Stimulated activated effector memory CD8-positive, alpha-beta T cell treated with anti-CD3 and anti-CD28 coated beads, Interleukin-12 subunit alpha, Interleukin-12 subunit beta, amount 100 ng/mL, for 72 hours (primary cell): ENCODE measurements at places on chromosomes 5 and 9.

- DNase-seq: no peak
These were observed 21.8 kb upstream of the DENND4C start for GRCh38 chr9:19208653-19209052.

DNA sequence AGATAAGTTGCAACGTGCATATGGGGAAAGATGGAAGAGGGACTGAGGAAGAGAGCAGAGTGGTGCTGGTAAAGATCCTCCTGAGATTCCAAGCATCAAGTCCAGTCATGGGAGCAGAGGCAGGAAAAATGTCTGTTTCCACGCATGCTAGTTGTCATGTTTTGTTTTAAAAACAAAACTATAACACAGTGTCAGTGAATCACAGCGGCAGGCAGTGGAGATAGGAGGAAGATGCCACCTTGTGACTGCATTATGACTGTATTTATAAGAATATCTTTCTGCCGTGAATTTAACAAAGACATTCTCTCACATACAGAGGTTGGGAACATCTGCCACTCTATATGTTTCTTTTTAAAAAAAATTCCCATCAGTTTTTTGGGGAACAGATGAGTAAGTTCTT, 3.7 kb upstream of the SVEP1 start:
- DNase-seq: no peak

DNA sequence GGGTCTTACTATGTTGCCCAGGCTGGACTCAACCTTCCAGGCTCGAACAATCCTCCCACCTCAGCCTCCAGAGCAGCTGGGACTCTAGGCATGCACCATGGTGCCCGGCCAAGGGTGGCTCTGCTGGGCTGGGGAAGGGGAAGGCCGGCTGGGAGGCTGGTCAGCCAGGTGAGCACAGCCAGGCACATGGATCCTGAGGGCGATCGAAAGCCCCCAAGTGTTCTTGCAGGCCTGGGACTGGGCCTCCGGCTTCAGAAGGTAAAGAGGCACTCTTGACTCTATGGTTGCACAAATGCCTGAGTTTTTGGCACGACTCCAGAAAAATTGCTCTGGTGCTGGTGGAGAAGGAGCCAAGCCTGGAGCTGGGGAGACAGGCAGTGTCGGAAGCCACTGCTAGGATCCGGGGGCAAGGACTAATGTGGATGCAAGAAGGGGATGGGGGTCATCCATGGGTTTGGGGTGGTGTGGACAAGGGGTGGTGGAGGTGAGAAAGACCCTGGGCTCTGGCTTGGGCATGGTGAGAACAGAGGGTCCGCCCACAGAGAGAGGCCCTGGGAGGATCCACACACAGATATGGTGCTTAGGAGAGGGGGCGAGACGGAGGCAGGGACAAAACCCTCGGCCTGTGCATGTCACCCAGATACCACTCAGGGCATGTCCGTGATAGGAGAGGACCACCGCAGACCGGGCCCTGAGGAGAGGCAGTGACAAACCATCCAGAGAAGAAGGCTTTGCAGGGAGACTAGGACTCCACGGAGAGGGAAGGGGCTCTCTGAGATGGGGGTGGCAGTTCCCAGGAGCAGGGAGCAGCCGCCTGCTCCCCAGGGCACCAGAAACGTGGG, 51.1 kb upstream of the COL5A1 start:
- no peak for DNase-seq

DNA sequence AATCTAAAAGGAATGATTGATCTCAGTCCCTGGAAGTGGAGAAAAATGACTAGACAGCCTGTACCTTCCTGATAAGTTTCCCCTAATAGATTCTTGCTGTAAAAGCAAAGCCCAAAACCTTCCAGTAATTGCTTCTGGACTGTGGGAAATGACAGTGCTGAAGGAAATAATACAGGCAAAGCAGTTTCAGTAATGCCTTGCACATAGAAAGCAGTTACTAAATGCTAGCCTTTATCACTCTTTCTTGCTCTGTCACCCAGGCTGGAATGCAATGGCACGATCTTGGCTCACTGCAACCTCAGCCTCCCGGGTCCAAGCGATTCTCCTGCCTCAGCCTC, 50.3 kb downstream of the MAP1B start:
- no peak for DNase-seq

- DNase-seq: no peak
These were observed 34.4 kb downstream of the SMC5 start for GRCh38 chr9:70293214-70293613.

DNA sequence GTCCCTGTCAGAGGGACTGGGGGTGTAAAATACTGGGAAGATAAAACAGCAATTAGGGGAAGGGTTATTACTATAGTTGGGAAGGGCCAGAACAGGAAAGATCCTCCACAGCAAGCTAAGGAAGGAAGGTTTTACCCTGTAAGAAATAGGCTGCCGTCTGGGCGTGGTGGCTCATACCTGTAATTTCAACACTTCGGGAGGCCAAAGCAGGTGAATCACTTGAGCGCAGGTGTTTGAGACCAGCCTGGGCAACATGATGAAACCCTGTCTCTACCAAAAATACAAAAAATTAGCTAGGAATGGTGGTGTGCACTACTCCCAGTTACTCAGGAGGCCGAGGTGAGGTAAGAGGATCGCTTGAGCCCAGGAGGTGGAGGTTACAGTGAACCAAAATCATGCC, 165.1 kb upstream of the TLX3 start:
- DNase-seq: no peak

DNA sequence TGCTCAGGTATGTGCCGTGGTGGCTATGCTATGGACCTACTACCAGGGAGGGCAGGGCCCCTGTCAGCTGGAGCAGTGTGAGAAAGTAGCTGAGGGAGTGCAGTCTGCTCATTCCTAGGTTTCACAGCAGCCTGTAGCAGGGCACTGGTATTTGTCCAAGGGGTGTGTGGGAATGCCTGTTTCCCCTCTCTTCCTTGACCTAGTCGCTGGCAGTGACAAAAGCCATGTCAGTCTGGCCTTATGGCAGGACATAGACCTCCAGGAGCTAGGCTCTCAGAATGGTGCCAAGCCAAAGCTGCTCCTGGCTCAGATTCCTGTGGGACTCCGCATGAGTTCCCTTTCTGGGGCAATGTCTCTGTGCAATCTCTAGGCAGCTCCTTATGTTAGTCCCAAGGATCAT, 253.9 kb upstream of the TYRP1 start:
- DNase-seq: no peak

DNA sequence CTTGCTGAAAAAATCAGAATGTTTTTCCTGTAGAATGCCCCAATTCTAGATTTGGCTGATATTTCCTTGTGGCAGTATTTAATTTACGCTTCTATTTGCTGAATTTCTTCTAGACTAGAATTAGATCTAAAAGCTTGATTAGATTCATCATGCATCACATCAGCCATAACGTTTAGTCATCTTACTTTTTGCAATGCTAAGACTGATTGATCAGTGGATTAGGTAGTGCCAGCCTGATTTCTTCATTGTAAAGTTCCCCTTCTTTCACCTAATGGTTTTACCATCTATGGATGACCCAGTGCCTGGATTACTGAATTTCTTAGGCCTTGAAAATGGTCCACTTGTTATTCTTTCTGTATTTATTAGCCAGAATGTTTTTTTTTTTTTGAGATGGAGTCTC, 83.9 kb downstream of the PBX3 start:
- no peak for DNase-seq

- DNase-seq: no peak
These were observed 47.8 kb upstream of the SNX2 start for GRCh38 chr5:122727112-122727541.

DNA sequence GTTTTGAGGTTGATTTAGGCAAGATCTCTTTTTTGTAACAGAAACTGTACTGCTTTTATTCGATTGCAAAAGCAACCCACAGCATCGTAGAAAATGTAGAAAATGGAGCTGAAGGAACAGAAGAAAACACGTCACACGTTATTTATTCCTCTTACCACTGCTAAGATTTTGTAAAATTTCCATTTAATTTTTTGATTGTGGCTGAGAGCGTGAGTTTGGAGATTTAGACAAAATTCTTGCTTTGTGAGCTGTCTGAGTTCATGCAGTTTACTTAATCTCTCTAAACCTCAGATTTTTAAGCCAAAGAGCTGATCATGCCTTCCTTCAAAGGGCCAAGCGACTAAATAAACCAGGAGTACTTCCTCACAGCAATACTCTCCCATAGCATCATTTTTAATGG, 24.8 kb downstream of the DPYSL3 start:
- no peak for DNase-seq

DNA sequence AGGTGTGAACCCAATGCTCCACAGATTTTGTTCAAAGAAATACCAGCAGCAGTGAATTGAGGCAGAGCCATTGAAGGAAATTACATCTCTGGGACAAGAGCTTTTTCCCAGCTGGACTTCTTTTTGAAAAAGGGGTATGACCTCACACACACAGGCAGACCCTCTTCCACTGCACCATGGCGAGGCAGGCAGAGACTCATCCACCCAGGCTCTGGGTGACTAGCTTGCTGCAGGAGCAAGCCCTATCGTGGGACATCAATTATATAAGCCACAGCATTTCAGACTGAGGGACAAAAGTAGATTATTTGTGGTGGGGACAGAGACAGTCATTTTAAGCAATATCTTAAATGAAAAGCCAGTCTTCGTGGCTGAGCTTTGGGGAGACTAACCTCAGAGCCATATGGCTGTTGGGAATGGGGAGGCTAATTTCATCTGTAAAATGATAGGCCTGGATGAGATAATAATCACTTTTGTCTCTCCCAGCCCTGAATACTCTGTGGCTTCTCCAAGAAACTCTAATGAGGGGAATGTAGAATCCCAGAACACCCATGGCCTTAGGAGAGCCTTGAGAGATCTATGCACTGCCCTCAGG, 113.1 kb upstream of the TNC start:
- no peak for DNase-seq

DNA sequence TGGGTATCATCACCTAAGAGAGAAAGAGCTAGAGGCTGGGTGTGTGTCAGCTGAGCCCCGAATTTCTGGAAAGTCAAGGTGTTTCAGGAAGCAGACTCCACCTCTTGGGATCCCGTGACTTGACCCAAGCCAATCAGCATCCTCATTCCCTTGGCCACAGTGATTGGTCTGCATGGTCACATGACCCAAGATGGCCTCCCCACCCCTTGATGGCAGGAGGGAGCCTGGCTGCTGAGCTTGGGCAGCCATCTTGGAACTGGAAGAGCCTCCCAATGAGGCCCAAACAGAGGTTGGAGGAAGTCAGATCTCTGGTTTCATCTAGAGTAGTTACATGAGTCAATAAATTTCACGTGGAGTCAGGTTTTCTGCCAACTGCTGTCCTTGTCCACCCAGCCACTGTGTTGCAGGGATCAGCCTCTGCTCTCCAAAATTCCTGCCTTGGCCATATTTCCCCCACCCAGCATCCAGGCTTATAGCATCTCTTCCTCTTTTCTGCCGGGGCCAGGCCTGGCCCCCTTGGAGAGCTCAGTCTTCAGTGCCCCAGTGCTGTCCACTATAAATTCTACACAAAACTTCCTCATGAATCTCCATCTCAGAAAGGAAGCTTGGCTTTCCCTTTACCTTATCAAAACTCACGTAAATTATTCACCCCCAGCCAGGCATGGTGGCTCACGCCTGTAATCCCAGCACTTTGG, 17.2 kb upstream of the SUSD3 start:
- no peak for DNase-seq

DNA sequence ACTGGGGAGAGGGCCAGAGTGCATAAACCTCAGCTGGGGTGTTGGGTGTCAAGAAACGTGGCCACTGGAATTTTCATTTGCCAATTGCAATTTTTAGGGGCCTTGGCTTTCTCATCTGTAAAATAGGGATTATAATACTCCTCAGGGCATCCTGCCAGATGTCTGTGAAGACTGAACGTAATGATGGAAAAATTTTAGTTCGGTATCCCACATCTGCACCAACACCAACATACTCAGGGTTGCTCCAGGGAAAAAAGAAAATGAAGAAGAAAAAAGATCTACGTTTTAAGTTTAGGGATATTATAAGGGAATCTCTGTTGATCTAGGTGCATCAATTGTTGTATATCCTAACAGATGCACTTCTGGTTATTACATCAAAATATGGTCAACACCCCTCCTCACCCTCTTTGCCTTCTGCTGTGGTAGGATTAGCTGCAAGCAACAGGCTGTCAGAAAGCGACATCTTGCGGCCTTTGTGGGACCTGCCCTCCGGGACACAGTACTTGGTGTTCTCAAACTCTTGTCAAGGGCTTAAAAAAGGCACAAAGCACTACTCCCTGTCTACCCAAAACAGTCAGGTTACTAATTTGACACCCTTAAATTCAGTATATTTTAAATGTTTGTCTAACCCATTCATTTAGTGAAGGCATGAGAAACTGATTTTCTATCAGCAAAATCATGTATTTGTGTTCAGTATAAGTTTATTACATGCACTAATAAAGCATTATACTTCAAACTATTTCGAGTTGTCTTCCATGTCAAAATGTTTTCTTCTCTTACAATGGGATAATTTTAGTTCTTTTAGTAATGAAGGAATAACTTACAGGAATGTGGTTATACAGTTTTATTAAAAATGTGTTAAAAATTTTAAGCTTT, 8.3 kb upstream of the TBC1D2 start:
- peak; percentile 85 for DNase-seq

DNA sequence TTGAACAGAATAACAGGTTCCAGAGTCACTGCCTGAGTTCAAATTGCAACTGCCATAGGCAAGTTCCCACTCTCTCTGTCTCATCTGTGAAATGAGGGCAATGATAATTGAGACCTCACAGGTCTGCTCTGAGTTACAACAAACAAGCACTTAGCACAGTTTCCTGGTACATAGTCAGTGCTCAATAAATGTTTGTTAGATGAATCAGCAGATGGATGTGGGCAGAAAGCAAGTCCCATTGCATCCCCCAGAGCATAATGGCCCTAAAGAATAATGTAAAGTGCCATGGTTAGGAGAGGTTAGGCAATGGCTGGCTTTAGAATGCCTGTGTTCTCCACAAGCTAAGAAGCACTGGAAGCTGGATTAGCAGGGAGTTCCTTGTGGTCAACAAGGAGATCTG, 136.5 kb upstream of the LARP1 start:
- no peak for DNase-seq

- no peak for DNase-seq
These were observed 617 bp upstream of the FPGS start for GRCh38 chr9:127801955-127802575.

DNA sequence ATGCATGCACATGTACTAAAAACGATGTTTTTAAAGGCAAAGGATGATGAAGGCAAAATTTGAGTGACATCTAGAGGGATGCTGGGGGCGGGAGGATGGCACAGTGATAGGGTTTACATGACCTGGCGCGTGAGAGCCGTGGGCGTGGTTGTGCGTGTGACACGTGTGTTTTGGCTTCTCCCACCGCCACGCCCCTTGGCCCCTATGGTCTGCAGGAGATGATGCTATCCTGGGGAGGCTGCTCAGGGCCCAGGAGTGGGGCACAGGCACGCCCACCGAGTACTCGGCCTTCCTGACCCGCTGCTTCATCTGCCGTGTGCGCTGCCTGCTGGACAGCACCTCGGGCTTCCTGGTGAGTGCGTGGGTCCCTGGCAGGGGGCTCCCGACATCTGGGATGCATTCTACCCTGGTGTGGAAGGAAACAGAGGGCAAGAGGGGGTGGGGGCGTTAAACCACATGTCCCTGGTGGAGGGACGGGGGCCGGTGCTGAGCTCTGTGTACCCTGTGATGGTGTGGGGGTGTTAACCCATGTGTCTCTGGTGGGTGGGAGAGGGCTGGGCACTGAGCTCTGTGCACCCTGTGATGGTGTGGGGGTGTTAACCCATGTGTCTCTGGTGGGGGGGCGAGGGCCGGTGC, 19.2 kb upstream of the EXOC3 start:
- no peak for DNase-seq
